ENCODE measurements at places on chromosomes 5 and 9.

DNA sequence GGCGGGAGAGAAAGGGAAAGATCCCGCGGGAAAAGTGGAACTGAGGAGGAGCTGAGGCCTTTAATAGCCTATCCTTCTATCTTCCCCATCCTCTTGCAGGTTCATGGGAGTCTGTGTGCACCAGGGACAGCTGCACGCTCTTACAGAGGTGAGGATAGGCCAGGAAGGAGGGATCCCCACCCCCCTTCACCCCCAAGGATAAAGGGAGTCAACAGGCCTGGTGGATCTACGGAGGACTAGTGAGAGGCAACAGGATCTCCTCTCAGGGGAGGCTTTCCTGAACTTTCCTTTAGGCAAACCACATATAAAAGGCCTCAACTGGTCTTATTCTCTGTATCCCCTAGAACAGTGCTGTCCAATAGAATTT, 1.1 kb downstream of the TESK1 start:
- DNase-seq = peak; percentile 11

DNA sequence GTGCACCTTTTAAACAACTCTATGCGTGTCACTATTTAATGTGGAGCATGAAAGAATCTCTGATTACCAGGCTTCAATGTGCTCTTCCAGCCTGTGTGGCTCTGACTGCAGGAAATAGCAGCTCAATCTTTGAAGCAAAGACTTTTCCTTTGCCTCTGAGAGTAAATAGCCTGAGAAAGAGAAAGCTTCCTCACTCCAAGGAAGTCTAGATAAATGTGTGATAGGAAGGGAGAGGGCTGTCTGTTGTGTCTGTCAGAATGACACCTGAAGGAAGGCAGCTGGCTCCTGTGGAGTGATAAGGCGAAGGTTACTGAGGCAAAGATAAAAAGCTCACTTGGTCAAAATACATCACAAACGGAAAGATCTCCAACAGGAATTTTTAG, 205.3 kb upstream of the HAPLN1 start:
- no peak for DNase-seq

- DNase-seq = peak; percentile 82
These were observed 55.5 kb upstream of the IFNK start for GRCh38 chr9:27468462-27469110.

GRCh38 chr5:65305913-65306312, 175.8 kb downstream of the ADAMTS6 start:
- no peak for DNase-seq

DNA sequence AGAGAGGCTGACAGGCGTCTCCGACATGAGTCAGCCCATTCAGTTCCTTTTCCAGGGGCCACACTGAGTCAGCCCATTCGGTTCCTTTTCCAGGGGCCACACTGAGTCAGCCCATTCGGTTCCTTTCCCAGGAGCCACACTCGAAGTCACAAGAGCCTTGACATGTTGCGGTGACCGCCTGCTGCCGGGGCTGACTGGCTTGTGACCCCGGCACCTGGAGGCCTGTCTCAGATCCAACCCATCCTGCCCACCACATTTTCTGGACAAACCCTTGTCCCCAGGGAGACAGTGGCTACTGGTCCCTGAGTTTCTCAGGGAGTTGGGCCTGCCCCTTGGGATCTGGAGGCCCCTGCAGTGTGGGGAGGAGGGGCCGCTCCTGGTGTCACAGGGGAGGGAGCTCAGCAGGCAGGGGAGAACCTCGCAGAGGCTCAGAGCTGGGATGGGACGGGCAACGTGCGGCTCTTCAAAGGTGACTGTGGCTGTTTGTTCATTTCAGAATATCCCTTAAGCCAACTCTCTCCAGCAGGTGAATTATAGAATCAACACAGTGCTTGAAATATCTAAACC, 40.5 kb upstream of the LPCAT1 start:
- no peak for DNase-seq

GRCh38 chr9:72648324-72649126, 127.1 kb downstream of the TMC1 start:
- peak; percentile 11 for DNase-seq
